ENCODE measurements at places on chromosomes 5 and 9.

- no peak for DNase-seq
These were observed 94.4 kb upstream of the BASP1 start for GRCh38 chr5:17123010-17123409.

DNA sequence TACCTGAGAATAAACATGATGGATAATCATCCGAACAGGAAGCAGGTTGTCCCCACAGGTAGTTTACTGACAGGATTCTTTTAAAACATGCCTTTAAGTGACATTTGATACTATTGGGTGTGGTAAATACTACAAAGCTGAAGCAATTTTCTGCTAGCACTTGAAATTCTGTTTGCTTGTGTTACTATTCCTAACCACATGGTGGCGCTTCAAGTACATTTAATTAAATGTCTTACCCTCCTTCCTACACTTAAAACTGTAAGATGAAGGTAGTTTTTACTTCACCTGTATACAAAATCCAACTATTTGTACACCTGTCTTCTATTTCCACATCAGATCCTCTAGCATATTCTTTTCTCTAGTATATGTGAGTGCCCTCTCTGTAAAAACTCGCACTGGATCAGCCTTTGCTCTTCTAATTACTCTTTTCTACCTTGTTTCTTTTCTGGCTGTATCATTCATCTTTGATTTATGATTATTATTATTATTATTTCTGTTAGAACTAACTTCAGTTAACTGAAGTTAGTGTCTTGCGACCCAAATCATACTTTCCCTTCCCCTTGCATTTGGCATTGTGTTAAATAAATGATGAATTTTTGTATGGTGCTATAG lies 18.4 kb downstream of the SLC25A46 start:
- peak; percentile 55 for DNase-seq

GRCh38 chr5:27313549-27313948 lies 275.2 kb upstream of the CDH9 start:
- DNase-seq = no peak

DNA sequence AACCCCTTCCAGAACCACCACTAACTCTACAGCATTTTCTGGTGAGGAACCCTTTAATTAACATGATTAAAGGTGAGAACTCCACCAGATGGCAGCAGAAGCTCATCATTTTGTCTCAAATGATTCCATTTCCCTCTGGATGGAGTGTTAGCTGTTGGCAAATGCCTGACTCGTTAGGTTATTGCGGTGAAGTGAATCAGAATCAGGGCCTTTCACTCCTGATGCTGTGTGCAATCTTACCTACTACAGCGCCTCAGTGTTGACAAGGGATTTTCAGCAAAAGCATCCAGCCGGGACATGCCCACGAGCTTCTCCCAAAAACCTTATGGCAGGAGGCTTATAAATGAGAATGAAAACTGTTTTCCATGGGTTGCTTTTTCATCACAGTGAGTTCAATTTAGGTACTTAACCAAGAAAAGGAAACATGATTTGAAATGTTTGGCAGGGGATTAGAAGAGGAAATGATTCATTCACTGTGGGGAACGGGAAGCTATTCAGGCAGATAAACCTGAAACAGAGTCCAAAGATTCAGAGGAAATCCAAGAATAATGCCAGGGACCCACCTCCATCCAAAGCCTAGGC lies 48.0 kb upstream of the CAST start:
- DNase-seq = peak; percentile 93

- no peak for DNase-seq
These were observed 5.8 kb upstream of the FPGS start for GRCh38 chr9:127796852-127797370.

- no peak for DNase-seq
These were observed 89.0 kb downstream of the GCNT4 start for GRCh38 chr5:74963407-74963806.

- peak; percentile 76 for DNase-seq
These were observed 19.1 kb downstream of the GFI1B start for GRCh38 chr9:132997591-132997990.

DNA sequence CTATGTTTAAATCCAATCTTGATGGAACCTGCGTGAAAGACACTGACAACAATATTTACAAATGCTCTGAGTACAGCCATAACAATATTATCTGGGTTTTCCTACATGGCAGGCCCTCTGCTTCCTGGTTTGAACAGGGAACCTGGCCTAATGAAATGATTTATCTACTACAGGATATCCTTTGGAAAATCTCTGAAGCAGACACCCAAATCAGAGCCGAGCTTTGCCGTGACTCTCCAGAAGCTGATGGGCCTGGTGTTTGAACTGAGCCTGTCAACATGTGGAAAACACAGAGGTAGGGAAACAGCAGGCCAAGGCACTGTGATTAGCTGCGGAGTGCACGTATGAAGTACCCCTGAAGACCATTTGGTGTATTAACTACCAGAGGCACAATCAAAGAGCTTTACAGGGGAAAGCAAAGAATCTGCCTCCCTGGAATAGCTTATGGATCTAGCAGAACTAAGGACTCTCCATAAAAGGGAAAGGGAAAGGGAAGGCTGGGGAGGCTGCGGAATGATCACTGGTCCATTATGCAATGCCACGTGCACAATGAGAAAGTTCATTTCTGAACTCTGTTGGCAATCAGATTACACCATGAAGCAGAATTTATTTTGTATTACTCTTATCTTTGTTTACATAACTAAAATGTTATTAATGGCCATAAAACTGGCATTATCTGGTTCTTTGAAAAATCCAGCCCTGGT lies 321.9 kb downstream of the EBF1 start:
- DNase-seq = no peak

DNA sequence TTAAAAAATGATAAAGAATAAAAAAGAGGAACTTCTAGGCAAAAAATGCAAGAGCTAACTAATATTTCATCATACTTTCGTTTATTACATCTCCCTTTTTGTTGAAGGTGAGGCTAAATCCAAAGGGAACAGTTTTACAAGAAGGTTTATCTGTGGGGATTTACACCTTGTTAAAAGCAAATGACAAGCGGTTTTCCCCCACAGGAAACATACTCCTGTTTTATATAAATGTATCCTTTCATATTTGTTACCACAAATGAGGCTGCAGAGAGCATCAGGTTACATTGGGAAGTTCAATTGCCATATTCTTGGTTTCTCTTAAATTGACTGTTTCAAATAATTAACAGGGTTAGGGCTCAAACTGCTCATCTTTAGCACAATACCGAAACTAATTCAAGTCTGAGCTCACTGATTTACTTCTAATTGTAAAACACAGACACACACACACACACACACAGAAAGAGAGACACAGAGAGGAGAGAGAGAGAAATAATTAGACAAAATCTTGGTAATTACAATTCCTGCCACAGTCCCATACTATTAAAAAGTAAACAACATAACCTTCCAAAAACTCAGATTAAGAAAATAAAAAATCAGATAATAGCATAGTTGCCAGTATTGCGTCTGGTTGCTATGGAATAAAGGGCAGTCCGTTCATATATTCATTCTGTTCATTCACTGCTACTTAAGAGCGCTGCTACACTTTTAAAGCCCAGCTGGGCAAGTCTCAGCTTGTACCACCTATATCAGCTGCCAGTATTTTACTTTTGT lies 17.1 kb downstream of the RFX3 start:
- DNase-seq = no peak

DNA sequence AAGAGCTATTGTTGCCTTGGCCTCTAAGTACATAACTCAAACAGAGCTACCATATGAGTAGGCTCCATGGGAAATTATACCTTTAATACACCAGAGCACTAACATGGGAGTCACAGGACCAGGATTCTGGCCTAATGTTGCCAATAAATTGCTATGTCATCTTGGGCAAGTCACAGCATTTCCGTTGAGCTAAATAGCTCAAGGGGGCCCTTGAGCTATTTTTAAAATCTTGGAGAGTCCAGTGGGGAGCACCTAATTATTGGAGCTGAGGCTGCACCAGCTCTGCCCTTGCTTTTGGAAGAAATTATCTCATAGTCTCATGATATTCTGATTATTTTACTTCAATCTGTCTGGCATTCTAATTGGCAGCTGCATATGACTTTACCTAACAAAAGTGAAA lies 350.8 kb downstream of the ENC1 start:
- no peak for DNase-seq

GRCh38 chr9:88978034-88978433 lies 13.2 kb upstream of the S1PR3 start:
- no peak for DNase-seq

DNA sequence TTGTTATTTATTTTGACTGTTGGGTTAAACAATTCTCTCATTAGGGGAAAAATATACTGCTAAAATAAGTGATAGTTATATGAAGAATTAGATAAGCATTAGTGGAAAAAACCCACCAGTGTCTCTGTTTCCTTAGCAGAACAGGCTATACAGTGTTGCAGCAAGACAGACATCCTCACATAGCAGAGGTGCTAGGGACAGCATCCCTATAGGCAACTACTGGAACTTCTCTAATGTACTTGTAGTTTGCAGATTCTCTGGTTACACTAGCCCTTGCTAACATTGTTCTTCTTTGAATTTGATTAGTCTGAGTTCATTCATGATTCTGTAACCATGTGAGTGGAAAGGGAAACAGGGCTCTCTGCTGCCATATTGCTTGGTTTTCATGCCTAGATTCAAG lies 661.8 kb upstream of the RGMB start:
- DNase-seq = peak; percentile 49

DNA sequence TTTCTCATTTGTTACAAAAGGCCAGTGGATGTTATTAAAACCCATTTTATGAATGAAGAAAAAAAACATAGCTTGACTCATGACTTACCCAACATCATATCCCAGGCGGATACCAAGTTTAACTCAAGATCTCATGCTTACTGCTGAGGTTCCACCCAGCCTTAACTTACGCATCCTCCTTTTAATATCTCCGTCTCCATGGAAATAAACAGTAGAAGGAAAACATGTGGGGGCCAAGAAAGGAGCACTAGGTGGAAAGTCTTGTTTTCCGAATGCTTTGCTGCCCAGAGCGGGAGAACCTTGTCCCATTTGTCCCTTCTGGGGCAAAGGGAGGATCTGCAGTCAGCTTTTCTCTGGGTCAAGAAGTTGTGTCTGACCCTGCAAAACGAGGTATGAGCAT lies 44.1 kb downstream of the ANGPTL2 start:
- no peak for DNase-seq

GRCh38 chr5:146337928-146338327 lies 711 bp upstream of the POU4F3 start:
- DNase-seq = no peak

- DNase-seq = no peak
These were observed 194.7 kb downstream of the CACNA1B start for GRCh38 chr9:138072161-138072842.

DNA sequence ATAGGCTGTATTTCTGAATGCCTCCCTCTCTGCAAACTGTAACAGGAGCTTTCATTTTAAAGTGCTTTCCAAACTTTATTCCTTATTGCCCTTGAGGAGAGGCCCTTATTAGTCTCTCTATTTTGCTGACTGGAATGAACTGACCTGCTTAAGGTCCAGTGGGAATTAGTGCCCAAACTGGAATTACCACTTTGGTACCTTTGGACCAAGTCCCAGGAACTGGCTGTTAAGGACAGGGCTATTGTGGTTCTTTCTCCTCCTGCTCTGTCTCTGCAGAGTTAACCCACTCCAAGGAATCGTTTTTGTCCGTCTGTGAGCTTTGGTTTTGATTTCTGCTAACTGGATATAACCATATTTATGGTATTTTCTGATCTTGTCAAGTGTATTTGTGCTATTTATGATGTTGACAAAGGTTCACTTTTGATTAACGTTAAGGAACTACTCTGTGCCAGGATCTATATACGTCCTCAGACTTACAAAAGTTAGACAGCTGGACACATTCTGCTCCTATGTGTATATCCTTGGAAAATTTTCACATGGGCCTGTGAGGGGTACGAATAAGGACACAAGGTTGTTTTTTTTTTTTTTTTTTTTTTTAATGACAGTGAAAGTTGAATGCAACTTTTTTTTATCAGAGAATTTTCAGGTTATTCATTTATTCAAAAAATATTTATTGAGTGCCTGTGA lies 189.1 kb upstream of the ANKRD55 start:
- DNase-seq = no peak

- DNase-seq = no peak
These were observed at the start of gene LCN15 for GRCh38 chr9:136764301-136764891. TSS of gene LCN15 (minus strand) at chr9:136764518. CDS start at chr9:136764488, 30 bp downstream.

DNA sequence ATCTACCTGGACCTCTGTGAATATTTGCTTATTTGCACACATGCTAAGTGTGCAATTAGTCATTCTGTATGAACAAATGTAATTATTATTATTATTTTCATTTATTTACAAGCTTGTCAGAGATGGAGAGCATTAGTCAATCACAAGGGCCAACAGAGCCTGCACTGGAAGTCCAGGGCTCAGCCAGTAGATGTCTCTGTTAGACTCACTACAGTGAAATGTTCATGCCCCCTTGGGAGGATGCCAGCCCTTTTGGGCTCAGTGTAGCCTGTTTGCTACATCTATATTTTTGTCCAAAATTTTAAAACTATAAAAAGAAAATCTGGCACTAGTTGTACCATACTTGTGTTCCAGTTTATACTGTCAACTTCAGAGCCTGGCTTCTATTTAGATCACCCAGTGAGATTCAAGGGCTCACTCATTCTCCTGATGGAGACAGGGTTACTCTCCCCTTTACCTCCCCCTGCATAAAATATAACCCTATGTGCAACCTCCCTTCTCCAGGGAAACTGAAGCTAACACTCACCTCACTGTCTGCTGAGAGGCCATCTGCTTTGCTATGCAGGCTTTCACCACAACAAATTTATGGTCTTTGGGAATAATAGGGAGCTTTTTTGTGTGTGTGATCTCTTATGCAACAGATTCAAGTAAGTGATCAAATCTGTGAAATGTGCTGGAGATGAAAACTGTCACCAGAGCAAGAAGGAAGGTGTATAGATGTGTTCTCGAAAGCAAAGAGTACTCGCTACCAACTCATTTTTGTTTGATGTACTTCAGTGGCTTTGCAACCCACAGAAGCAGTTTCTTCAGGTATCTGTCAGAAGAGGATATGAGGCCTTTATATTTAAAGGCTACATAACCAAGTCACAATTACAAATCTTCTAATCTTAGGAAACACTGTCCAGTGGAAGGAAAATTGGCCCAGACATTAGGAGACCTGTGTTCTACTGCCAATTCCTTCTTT lies 99.9 kb upstream of the TLE4 start:
- DNase-seq = peak; percentile 40

GRCh38 chr5:75909223-75909622 lies 174.0 kb upstream of the SV2C start:
- DNase-seq = no peak

GRCh38 chr9:74379718-74380117 lies 117.4 kb upstream of the RORB start:
- no peak for DNase-seq

DNA sequence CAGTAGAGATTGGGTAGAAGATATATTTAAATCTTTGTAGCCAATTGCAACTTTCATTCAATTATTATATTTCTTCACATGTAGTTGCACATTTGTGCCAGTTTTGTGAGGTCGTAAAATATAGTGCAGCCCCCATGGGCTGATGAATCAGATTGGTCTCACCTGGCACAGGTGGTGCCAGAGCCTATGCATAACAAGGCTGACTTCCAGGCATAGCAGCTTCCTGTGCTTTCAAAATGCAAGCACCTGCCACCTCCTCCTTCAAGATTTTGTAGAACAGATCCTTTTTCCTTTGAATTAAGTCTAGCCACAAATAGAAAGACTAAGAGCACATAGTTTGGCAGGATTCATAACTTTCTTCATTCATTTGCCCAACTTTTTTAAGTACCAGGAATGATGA lies 87.1 kb downstream of the STARD4 start:
- no peak for DNase-seq

Data from brain microvascular endothelial cell (primary cell).